DMS79 (cell line): ENCODE measurements at places on chromosomes 16 and 17.
A peak's percentile ranks its signal among the peaks of the same experiment; 100 is the strongest.

DNA sequence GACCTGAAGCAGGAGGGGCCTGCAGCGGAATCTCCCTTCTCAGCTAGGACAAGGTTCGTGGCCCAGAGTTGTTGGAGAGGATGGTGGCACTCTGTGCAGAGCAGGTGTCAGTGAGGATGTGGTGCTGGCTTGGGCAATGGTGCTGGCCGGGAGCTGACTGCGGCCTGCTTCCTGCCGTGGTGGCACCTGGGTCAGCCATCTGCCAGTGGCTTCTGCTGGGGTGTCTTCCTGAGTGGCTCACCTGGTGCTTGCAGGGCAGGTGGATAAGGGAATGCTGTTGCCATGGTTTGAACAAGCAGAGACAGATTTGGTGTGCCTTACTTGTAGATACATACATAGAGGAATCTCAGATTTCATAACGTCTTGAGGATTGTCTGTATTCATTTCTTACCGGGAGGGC is 69.6 kb downstream of the SEC14L1 start:
- DNase-seq = no peak

- DNase-seq = no peak
Measured at GRCh38 chr17:40604327-40605080, 39.2 kb upstream of the CCR7 start.

GRCh38 chr16:23712976-23713375 is at the start of gene ERN2:
ERN2 (minus strand) TSS chr16:23713222; CDS start chr16:23713187, 35 bp downstream.
- DNase-seq = no peak

DNA sequence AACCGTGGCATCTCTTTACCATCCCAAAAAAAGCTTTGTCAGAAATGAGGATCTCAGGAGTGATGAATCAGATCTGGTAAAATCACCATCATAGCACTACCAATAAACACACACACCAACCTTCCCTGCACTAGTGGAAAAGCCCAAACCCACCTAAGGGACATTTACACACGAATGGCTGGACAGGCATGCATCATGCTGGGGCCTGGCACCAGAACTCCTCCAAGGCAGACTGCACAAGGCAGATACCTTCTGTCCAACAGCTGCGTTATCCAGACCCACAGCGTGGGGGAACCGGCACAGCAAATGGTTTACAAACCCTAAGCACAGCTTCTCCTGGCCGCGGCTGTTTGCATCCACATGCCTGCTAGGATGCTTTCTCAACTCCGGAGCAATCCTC is 2.8 kb downstream of the ASIC2 start:
- DNase-seq = peak; percentile 15

DNA sequence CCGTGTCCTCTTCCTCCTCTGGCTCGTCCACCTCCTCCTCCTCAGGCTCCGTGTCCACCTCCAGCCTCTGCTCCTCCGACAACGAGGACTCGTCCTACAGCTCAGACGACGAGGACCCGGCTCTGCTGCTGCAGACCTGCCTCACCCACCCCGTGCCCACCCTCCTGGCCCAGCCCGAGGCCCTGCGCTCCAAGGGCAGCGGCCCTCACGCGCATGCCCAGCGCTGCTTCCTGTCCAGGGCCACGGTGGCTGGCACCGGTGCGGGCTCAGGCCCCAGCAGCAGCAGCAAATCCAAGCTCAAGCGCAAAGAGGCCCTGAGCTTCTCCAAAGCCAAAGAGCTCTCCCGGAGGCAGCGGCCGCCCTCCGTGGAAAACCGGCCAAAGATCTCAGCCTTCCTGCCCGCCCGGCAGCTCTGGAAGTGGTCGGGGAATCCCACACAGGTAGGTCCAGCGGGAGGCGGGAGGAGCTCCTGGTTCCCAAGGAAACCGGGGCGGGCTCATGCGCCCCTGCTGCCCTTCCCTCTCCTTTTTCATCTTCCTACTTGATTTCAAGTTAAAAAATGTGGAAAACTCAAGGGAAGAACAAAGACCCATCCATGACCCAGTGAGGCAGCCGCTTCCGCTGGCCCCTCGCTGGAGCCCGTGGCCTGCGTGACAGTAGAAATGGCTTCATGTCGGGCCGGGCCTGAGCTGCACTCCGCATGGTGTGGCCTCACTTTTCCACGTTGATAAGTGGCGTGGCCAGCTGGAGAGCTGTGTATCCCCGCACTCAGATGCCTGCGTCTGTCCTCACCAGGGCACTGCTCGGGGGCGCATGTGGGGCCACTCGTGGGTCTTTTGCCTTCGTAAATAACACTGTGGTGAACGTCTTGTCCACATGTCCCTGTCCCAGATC is 50.7 kb downstream of the ACTG1 start:
- no peak for DNase-seq

DNA sequence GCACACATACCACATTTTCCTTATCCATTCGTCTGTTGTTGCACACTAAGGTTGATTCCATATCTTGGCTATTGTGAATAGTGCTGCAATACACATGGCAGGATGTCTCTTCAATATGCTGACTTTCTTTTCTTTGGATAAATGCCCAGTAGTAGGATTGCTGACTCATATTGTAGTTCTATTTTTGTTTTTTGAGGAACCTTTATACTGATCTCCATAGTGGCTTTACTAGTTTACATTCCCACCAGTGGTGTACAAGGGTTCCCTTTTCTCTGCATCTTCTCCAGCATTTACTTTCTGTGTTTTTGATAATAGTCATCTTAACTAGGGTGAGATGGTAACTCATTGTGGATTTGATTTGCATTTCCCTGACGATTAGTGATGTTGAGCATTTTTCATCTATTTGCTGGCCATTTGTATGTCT is 118.1 kb downstream of the STXBP4 start:
- DNase-seq = no peak

DNA sequence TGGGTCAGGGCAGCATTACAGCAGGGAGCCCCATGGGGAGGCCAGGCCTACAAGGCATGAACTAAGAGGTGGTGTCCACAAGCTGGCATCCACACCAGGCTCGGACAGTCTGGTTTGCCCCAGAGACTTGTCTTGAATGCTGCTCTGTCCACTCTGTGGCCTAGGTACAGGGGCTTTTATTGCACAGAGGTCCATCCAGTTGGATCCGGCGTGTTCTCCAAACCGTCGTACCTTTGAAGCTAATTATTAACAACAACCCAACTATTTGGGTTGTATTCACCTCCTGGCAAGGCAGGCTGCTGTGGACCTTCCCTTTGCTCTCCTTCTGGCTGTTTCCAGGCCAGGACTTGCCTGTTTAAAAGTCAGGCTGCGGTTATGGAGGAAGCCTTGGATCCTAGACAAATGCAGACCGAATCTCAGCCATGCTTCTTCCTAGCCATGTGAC is 123.4 kb downstream of the CLEC16A start:
- DNase-seq = no peak

- DNase-seq = no peak
Measured at GRCh38 chr17:78252111-78252634, 20.7 kb downstream of the TMEM235 start.

DNA sequence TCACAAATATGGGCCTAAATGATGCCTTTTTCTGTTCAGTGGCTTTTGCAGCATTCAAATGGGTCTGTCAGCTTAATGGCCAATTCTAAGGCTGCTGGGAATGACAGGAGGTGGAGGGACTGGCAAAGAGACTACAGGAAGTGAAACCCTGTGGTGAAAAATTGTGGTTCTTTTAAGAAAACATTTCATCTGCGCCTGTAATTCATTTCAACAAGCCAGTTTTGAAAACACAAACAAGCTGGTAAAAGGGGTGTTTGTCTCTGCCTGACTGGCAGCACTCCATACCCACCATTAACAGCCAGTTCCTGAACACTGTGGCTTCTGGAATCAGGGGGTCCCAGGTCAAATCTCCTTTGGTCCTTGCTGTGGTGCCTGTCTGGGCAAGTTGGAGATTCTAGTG is 3.6 kb upstream of the KDM8 start:
- DNase-seq = no peak

DNA sequence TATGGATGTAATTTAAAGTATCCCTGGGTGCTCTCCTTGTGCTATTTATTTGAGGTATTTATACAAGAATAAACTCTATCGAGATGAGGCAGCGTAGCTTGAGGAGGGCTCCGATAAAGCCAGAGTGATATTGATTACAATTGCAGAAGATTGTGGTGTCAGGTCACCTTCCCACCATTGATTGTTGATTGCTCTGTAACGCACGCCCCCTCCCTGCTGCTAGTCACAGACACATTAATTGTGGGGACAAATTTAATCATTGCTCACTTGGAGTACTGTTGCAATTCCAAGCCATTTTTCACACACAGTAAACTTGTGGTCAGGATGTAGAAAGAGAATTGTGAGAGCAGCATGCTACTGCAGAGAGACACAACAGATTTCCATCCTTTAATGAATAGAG is 75.4 kb downstream of the IRX3 start:
- no peak for DNase-seq

DNA sequence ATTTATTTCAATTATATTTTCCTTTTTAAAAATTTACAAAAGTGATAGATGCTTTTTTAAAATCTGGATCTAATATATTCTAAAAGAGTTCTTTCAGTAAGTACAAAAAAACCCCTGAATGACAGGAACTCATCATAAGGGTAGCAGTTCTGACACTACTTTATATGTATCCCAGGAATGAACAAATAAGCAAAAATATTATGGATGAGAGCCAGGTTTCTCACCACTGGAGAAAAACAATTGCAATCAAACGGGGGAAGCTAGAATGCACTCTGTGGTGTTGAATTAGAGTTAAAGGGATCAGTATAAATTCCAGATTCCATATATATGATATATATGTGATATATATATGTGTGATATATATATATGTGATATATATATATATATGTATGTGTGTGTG is 23.2 kb upstream of the NDRG4 start:
- no peak for DNase-seq

GRCh38 chr16:17474572-17474971 is 3.8 kb upstream of the XYLT1 start:
- DNase-seq = no peak

GRCh38 chr16:50282010-50282538 is 15.7 kb downstream of the ADCY7 start:
- DNase-seq = no peak

DNA sequence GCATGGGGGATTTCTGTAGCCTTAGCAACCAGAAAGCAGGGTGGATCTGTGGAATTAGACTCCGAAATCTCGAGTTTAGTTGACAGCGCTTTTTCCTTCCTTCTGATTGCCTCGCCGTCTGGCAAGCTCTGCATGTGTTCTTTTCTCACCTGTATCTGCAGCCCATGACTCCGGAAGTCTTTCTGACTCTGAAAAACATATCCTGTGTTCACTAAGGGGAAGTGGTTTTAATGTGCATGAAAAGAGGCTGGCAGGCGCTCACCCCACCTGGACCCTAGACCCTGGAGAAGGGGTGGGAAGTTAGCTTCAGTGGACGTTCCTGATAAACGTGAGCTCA is 158.5 kb downstream of the RPTOR start:
- DNase-seq = no peak

DNA sequence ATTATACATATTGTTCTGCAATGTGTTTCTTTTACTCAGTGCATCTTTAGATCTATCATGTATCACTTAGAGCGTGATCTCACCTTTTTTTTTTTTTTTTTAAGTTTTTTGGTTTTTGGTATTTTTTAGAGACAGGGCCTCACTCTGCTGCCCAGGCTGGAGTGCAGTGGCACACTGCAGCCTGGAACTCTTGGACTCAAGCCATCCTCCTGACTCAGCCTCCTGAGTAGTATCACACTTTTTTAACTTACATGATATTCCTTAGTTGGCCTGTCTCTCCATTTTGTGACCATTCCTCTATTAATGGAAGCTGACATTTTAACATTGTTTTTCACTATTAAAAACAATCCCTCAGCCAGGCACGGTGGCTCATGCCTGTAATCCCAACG is 4.7 kb upstream of the MPO start:
- DNase-seq = no peak

GRCh38 chr17:75721463-75722011 is 278 bp downstream of the ITGB4 start:
- DNase-seq = no peak

GRCh38 chr16:85420501-85421337 is 192.4 kb upstream of the GSE1 start:
- no peak for DNase-seq

DNA sequence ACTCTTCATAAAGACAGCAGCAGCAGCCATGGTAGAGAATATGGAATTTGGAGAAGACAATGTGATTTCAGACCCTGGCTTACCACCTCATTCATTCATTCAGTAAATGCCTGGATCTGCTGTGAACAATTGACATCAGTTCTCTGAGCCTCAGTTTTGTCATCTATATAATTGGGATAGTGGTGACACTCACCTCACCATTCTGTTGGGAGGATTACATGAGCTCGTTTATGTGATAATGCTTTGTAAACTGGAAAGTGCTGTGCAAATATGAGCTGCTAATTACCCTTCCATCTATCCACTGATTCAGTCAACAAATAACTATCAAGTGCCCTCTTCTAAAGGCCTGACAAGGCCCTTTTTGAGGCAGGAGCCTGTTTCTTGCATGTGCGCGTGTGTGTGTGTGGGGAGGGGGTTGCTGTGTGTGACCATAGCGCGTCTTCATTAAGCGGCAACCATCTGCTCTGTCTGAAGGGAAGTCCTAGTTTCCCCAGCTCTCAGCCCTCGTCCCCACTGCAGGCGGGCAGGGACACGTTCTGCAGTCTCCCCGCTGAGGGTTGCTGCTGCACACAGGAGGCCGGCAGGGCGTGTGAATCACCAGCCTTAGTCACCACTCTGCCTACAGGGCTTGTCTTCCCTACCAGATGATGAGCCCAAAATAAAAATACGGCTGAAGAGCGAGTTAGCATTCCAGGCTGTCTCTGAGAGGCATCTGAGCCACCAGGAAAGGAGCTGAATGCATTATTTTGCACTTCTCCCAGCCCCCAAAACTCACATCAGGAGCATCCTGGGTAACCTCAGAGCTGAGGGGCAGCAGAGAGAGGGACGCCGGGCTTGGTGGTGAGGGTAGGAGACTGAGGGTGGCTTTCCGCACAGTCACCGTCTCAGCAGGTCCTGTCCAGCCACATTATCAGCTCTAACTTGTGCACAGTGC is 19.9 kb downstream of the ARL4D start:
- DNase-seq = peak; percentile 51
